ENCODE measurements at places on chromosomes 5 and 9. TPM values are rescaled to one million over a fixed set of nuclear protein-coding genes. Genes with fewer than 3 reads are reported as not detected.

Gene SPATA24
- 3.8 TPM for total RNA-seq

Gene ADGRD2
- total RNA-seq: not detected

Gene SLC36A2
- not detected for total RNA-seq

Gene C5orf46
- total RNA-seq: not detected

Gene CCDC171
- 3.2 TPM for total RNA-seq

GRCh38 chr5:172450861-172451695 is 3.2 kb downstream of the SH3PXD2B start:
- no peak for DNase-seq

DNA sequence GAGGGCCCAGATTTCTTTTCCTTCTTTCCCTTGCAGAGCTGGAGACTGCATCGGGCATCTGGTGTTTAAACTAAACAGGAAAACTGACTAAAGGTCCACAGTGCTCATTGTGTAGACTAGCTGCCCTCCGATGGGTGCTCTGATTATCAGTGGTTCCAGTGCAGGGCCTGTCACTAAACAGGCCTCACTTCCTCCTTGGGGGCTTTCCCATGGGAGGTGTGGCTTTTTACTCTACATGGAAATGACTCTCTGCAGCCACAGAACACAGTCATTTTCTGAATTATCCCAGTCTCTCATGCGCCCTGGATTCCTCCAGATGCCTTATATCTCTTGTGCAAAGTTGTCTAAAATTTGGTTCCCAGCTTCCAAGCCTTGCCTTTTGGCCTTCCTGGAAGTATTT is 199.2 kb downstream of the TRIO start:
- DNase-seq: no peak

GRCh38 chr5:72109062-72109411 is 1.8 kb downstream of the MAP1B start:
- DNase-seq: no peak

DNA sequence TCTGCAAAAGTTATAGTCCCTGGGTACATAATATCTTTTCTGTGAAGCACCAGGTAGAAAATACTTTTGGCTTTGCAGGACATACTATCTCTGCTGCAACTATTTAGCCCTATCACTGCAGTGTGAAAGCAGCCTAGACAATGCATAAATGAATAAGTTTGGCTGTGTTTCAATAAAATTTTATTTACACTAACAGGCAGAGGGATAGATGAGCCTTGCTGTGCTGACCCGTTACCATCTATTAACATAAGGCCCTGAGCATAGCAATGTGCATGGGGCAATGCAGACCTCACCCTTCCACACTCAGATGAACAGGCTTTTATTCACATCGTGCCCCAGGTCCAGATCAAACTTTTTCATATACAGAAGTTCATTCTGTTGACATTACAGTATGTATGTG is 27.8 kb downstream of the RASEF start:
- no peak for DNase-seq

DNA sequence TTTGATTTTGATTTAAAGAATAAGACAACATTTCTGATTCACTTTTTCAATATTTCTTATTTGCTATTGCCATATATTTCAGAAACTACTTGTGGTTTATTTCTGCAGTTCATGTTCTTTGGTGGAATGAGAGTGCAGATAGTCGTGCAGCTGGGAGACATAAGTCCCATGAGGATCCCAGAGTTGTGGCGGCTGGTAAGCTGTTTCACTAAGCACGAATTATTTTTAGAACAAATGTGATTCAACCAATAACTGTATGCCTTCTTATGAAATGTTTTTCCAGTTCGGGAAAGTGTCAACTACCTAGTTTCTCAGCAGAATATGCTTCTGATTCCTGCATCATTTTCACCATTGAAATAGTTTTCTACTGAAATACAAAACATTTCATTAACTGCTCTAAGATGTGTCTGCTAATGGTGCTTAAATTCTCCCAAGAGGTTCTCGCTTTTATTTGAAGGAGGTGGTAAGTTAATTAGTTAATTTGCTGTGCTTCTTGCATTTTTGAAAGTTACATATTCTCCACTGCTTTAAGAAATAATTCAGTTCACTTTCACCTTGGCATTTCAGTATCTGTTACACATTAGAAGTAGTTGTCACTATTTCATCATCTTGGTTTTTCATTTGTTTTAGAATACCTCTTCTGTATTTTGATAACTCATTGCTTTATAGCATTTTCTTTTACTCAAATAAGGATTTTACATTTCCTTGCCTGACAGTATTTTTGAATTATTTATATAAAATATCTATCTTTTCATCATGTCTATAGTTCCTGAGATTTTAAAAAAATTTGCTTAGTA is 9.0 kb downstream of the NIPSNAP3B start:
- DNase-seq: no peak

DNA sequence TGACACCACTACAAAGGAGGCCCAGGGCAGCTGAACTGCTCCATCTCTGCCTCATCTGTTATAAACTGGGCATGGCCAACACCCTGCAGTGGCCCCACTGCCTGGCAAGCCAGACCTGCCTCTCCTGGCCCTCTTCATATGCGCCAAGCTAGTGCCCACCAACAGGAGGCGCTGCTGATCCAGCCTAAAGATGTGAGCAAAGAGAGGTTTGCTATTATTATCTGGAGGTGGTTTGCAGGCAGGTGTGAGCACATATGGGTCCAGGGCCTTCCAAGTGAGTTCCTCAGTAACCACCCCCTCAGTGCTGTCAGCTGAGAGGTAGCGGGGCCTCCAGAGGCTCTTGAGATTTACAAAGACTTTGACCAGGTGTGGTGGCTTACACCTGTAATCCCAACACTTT is 232.2 kb downstream of the SYK start:
- no peak for DNase-seq

DNA sequence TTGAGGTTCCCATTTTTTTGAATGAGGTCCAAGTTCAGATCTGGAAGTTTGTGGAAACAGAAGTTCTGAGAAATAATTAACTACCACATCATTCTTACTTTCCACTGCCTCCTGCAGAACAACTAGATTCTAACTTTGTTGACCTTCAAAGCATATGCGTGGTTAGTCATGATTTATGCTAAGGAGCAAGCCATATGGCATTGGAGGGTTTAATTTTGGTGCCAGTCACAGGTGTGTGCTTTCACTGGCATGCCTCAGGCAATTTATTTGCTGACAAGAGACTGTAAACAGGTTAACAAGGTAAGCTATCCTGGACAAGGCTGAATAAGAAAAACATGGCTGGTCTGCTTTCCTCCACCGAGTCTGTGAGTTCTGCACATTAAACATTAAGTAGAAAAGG is 31.5 kb downstream of the HMHB1 start:
- DNase-seq: no peak

DNA sequence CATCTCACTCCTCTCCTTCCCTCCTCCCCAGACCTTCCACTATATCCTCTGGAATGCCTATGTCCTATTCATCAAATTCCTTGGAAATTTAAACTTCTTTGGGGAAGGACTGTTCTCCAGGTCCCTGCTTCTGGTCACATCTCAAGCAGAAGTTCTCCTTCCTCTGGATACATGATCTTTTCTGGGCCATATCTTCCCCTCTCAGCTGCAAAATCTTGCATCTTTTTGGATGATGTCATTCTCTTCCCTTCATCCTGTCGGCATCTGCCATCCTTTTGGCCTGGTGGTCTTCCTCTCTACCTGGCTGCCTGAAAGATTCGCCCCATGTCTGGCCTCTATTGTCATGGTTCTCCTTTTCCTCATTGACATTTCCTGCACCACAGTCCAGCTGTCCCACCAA is 5.2 kb upstream of the DIRAS2 start:
- DNase-seq: no peak

DNA sequence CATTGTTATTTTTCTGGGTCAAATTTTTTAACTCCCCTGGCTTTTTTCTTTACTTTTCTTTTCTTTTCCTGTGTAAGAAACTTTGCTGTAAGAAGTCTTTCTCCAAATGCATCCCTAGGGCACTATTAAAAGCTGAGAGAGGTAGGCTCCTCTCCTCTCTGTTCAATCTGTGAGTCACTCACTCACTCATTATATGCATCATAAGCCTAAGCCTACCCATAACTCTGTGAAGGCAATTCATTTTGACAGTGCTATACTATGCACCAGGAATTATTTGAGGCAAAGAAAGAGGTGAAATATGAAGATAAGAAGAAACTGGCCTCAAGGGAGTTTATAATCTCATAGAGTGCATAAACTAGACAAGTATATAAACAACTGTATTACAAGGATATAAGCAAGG is 67.9 kb upstream of the PRR16 start:
- no peak for DNase-seq

DNA sequence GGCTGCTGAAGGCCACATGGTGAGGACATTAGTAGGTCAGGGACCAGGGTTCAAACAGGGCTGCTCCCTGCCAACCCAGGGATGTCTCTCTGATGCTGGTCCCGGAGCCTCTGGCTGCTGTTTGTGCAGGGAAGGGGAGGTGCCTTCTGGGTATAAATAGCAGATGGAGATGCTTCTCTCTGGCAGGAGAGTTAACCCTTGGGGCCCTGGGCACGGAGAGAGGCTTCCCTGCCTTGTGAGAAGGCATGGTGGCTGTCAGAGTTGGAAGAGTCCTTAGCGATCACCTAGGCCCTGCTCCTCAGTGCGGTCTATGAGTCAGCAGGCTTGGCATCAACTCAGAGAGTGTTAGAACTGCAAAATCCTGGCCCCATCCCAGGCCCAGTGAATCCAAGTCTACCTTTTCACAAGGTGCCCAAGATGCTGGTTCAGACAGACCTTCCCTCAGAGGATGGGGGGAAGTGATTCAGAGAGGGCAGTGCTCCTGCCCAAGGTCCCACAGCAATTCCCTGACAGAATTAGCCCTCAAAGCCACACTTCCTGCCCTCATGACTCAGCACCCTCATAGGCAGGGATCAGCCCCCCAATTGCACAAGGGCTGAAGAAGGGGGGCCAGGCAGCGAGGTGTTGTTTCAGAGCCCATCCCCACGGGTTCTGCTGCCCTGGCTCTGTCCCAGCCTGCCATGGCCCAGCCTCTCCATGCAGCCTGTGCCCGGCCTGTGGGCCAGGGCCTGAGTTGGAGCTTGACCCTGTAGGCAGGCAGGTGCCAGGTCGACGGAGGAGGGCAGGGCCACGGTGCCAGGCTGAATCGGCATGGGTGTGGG is 25.6 kb downstream of the CAMK2A start:
- DNase-seq: peak; percentile 33

- DNase-seq: no peak
These were observed 8.2 kb downstream of the AP3B1 start for GRCh38 chr5:78286290-78286689.

DNA sequence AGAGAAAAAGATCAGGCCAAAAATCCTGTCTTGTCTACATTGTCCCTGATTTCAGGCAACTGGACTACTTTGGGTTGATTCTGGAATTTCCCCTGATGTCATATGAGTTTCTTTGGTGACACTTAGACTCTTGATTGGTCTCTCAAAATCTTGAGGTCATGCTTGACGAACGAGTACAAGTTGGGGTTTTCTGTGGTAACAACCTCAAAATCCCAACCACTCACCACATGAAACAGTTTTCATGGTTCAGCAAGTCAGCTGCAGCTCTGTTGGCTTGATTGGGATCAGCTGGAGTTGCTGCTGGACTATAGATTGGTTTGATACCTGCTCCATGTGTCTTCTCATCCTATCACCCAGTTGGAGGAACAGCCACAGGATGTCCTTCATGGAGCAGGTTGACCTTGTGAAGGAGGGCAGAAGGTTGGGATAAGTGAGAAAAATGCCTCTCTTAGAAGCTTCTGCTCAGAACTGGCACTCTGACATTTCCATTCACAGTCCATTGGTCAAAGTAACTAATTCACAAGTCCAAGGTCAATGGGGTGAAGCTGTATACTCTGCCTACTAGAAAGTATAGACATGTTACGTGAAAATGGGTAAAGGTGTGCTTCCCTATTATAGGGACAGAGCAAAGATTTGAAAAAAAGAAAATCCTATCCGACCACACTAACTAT is 284.5 kb downstream of the SH3GL2 start:
- DNase-seq: no peak

GRCh38 chr5:135237748-135238103 is 161.3 kb downstream of the MACROH2A1 start:
- DNase-seq: no peak

DNA sequence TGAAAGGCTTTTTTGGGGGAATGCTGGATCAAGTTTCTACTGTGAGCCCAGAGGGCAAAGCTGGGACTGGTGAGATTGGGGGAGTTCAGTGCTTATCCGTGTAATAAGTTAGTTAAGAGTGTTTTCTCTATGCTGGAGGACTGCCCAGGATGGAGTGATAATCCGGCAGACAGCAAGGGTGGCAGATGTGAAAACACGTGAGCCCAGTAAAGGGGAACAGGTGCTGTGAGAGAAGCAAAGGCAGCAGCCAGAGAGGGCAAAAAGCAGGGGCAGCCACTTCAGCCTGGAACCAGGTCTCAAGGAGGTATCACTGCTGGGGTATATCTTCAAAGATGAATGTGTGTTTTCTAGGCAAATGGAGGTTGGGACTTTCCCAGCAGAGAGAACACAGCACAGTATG is 53.9 kb downstream of the GALNT10 start:
- no peak for DNase-seq

- DNase-seq: no peak
These were observed 92.0 kb downstream of the OTULIN start for GRCh38 chr5:14756478-14756877.

- DNase-seq: no peak
These were observed 610.5 kb downstream of the IRX1 start for GRCh38 chr5:4206127-4206526.

GRCh38 chr5:83644301-83644700 is 76.4 kb downstream of the HAPLN1 start:
- no peak for DNase-seq

DNA sequence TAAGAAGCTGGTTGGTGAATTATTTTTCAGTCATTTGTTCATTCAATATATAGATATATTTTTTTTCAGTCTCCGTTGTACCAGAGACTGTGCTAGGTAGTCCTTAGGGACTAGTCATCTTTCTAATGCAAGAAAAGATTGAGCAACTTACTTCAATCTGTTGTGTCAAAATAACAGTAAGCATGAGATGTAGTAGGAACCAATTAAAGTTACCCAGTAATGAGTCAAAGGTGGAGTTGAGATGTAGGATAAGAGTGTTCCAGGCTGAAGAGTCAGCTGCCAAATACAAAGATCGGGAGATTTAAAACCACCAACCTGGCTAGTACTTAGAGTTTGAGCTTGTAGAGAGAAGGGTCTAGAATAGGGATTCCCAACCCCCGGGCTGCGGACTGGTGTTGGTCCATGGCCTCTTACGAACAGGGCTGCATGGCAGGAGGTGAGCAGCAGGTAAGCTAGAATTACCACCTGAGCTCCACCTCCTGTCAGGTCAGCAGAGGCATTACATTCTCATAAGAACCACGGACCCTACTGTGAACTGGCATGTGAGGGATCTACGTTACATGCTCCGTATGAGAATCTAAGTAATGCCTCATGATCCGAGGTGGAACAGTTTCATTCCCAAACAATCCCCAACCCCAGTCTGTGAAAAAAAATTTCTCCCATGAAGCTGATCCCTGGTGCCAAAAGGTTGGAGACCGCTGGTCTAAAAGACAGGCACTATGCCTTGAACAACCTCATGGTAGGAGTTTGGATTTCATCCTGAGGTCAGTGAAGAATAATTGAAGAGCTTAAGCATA is 1241.5 kb upstream of the WWC1 start:
- DNase-seq: no peak

- peak; percentile 82 for DNase-seq
These were observed at the start of gene OCLN for GRCh38 chr5:69492391-69492922. OCLN (plus strand) TSS chr5:69492790; CDS start chr5:69504245, 11,455 bp downstream.

- no peak for DNase-seq
These were observed 3.5 kb upstream of the SPINK5 start for GRCh38 chr5:148060309-148060708.
